ENCODE measurements at places on chromosomes 5 and 9. TPM values are rescaled to one million over a fixed set of nuclear protein-coding genes. Genes with fewer than 3 reads are reported as not detected.

ZNG1F gene
- 6.4 TPM for total RNA-seq

PRPF4 gene
- total RNA-seq: 21.3 TPM

DROSHA gene
- total RNA-seq: 43.9 TPM

TLX3 gene
- total RNA-seq: not detected

STKLD1 gene
- not detected for total RNA-seq

ELOVL7 gene
- total RNA-seq: 6.4 TPM

TOPORS gene
- 11.3 TPM for total RNA-seq

CKMT2 gene
- 0.44 TPM for total RNA-seq

RASGRF2 gene
- 10.3 TPM for total RNA-seq

DNA sequence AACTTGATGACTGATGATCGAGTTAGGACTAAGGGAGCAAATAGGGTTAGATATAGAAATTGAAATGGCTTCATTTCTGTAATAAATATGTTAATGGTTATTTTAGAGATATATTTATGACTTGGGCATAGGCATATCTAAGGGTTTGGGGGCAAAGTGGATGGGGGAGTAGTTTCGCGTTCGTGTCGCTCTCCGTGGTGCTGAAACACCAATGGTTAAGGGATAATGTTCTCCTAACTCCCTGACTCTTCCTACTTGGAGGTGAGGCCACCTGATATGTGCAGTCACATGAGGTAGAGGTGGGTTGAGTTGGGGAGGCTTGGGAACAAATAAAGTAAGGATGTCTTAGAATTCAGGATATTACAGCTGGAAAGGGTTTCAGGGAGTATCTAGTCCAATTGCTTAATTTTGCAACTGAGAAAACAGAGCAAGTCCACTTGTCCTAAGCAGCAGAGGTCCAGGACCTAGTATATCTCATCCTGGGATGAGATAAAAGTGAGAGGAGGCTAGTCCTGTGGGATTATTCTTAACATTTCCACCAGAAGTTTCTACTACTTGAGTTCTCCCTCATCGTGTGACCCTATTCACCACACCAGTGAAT, 44.0 kb upstream of the MAP1B start:
- peak; percentile 49 for DNase-seq

GRCh38 chr5:131810510-131811249, 13.9 kb upstream of the FNIP1 start:
- peak; percentile 33 for DNase-seq

DNA sequence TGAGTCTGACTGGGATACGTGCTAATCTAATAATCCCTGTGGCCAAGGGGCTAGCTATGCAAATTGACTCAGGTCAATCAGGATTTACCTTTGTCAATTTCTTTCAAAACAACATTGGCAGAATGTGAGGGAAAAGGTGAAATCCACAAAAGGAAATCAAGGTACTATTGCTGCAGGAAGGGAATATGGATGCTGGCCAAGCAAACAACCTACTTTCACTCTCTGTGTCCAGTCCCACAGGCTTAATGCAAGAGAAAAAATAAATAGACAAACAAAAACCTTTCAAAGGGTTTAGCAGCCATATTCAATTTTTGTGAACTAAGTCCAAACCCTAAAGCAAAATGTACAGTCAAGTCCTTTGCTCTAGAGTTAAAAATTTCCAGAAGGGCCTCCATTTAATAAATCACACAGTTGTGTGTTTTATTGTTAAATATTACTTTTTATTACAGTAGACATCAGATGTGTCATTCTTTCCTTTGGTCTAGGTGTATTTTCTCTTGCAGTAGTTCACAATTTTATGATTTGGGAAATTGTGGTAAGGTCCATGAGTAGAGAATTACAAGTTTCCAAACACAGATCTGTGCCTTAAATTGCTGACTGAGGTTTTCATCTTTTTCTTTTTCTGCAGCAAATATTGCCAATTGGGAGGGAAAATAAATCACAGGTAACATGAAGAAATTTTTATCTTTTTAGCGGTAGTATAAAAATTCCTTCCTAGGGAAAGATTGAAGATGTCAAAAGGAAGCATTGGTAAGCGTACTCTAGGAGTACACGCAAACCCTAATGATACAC, 309.1 kb downstream of the DMAC1 start:
- DNase-seq: no peak

DNA sequence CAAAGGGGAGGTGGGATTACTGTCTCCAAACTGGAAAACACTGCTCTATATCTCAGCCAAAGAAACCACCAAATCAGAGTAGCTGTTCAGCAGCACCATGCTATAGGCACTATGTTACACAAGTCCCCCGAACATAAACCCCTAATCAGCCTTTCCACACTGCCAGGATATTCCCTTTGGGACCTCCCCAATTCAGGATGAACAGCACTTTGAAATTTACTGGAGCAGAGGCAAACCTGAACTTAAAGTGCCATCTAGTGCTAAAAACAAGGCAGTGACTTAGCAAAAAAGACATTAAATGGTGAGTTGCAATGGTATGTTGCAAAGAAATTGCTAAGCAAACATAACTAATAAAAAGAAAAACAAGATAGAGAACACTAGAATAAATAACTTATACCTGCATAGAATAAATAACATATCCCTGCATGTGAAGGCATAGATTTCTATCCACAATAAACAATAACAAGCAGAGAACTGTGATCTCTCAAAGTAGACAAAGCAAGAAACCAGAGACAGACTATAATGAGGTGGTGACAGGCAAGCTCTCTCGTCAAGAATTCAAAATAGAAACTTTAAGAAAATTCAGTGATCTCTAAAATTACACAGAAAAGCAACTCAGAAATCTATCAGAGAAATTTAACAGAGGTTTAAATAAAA, 584.4 kb upstream of the ACO1 start:
- DNase-seq: peak; percentile 53

DNA sequence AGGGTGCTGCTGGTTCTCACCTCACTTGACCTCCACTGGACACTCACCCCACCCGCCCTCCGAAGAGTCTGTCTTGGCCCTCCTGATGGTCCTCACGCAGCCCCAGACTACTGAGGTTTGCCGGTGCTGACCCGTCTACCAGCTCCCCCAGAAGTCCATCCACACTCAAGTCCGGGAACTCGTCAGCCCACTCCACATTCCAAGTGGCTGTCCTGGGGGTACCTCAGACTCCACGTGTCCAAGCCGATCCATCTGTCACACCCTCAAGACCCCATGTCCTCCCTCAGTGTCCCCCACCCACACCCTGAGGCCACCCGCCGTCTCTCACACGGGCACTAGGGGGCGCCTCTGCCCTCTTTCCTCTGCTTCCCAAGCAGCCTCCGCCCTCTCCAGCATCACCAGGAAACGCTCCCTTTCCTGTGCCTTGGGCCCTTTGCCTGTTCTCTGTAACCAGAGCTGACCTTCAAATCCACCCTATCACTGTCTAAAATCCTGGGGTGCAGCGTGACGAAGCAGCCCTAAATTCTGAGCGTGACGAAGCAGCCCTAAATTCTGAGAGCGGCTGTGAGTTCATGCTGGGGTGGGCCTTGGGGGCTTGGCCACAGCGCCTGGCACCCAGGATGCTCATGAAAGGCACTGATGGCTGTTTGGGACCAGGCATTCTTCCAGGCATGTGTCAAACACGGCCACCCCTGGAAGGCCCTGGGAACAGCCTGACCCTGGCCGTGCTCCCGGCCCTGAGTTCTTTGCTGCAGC, 95.7 kb downstream of the KCNT1 start:
- DNase-seq: peak; percentile 50

GRCh38 chr9:123093141-123093540, 59.7 kb downstream of the GPR21 start:
- no peak for DNase-seq

- DNase-seq: no peak
Observed at GRCh38 chr5:1089621-1090040, 22.2 kb downstream of the SLC12A7 start.

GRCh38 chr5:10701567-10702039, 59.4 kb downstream of the DAP start:
- DNase-seq: peak; percentile 76

GRCh38 chr5:130090569-130091270, 186.5 kb downstream of the CHSY3 start:
- DNase-seq: no peak

DNA sequence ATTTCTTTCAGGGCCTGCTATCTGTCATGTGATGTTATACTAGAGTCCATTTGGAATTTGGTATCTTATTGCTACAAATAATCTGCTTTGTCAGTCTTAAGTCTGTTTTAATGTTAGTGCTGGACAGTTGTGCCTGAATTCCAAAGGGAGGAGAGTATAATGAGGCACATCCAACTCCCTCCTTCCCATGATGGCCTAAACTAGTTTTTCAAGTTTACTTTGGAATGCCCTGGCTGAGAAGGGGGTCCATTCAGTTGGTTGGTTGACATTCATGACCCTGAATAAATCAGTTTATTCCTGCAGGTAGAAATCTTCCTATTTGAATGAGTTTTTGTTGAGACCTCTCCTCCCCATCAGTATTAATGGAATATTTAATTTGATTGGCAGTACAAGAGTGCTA, 9.4 kb upstream of the LRRTM2 start:
- DNase-seq: no peak

DNA sequence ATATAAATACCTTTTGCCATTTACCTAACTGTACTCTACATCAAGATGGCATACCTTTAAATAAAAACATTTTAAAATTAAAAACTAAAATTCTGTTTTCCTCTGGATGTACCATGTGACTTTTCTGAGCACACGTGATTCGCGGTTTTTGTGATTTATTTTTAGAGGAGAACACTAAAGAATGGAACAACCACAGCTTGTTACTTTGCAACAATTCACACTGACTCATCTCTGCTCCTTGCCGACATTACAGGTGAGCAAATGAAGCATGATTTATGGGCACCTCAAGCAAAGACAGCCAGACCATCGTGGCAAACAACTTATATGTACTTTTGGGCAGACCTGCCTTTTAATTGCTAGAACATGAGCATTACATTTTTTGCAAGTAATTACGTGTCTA, 61.3 kb downstream of the GDA start:
- peak; percentile 58 for DNase-seq

- no peak for DNase-seq
Observed at GRCh38 chr5:160702934-160703333, 149.1 kb downstream of the ATP10B start.

DNA sequence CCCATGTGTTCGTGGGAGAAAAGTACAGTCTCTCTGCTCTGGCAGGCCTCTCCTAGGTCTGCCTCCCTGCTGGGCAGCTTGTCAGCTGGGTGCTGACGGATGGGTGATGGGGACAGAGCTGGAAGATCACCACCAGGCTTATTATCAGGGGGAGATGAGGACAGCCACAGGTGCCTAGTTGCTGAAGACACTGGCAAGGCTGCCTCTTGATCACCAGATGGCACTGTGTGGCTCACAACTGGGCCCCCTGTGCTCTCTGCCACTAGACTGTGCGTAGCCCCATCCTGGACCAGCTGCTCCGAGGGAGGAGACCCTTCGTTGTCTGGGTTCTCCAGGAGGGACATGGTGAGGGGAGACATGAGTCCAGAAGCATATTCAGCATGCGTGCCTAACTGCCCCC, 73.0 kb downstream of the KIF24 start:
- DNase-seq: no peak

GRCh38 chr5:127987354-127988145, 96.0 kb upstream of the SLC12A2 start:
- no peak for DNase-seq

GRCh38 chr9:126334721-126335621, 8.3 kb downstream of the MVB12B start:
- no peak for DNase-seq

DNA sequence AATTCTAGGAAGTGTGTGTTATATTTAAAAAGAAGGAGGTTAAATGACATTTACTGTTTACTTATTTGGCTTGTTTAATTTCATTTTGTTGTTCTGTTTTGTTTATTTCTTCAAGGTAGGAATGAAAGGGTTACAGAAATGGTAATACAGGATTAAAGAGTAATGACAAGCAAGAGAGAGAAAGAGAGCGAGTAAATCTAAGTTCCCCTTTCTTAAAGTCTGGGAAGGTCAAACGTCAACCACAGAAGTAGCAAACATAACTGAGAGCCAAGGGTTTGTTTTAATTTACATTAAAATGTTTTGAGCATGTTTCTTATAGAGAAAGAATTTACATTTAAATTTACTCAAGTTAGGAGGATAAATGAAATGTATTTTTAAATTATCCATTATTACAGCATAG, 18.7 kb downstream of the HCN1 start:
- DNase-seq: no peak

DNA sequence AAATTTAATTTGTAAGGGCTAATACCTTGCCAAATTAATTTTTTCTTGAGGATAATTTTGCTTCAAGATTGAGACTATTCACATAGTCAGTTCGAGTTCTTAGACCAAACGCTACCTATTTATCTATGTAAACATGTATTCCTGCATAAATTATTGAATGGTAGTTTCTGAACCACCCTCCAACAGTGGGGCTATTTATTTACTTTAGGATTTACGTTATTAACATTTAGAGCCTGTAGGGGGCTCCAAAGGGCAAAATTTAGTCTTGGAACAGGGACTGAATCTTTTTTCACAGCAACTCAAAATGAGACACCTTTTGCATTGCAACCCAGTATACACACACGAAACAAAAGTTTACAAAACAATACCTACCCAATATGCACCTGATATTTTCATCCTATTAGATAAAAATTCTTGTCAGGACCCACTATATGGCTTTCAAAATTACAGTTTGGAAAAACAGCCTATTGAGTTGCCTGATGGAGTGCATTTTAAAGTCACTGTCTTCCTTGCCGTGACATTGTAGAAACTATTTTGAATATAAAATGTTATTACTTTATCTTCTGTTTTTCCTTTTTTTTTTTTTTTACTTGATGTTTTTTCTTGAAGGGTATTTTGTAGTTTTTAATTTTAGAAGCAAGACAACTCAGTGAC, 47.1 kb upstream of the POU4F3 start:
- peak; percentile 66 for DNase-seq

GRCh38 chr5:136901-137300, 44.9 kb downstream of the PLEKHG4B start:
- peak; percentile 16 for DNase-seq

- DNase-seq: no peak
Observed at GRCh38 chr9:133163504-133164172, at the start of gene GBGT1. Gene GBGT1 (minus strand): TSS chr9:133163914. CDS start chr9:133162412, 1,502 bp downstream.

DNA sequence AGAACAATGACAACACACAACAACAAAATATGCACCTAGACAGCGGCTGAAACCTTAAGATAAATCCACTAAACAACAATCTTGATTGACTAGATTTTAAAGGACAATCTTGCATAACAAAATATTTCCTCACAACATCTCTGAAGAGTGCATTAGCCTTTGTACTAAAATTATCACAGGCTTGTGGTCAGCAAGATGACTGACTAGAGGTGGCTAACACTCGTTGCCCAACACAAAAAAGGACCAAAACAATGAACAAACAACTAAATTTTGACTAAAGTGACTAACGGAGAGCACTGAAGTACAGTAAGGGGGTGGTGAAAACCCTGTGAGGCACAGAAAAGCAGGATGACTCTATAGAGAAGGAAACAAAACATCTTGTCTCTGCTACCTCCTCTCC, 183.9 kb downstream of the BRINP1 start:
- DNase-seq: no peak

Measured in HT-29 (cell line).